ENCODE measurements at places on chromosomes 3 and 15.

- DNase-seq = peak; percentile 6
These were observed 820.5 kb downstream of the MCTP2 start for GRCh38 chr15:95051861-95052260.

- no peak for DNase-seq
These were observed 41.3 kb downstream of the MEIS2 start for GRCh38 chr15:37059086-37059485.

DNA sequence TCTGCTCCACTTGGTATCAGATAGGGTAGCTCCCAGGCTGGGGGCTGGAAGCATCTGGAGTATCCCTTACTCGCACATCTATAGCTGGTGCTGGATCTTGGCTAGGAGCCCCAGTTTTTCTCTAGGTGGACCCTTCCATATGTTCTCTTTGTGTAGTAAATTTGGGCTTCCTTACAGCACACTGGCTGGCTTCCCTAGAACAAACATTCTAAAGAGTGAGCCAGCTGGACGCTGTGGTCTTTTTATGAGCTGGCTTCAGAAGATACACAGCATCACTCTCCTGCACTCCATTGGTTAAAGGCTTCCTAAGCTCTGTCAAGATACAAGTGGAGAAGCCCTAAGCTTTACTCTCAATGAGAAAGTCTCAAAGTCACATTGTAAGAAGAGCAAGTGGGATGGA lies 322.1 kb downstream of the WDR72 start:
- DNase-seq = no peak

- no peak for DNase-seq
These were observed 132.3 kb downstream of the CHCHD6 start for GRCh38 chr3:126836220-126836860.

- no peak for DNase-seq
These were observed 30.7 kb downstream of the PLA1A start for GRCh38 chr3:119628390-119628789.

DNA sequence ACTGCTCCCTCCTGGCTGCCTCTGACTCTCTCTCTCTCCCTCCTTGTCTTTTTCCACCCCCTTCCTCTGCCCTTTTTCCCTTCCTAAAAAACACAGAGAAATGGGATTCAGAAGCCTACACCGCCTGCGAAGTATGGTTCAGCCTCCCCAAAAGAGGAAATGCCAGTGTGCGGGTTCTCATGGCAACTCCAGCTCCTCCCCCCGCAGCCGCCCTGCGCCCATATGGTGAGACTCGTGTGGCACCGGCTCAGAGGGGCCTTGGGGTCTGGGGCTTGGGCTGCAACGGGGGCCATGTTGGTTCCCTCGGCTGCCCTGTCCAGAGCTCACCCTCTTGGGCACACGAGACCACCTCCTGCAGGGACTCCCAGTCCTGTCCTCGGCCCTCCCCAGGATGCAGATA lies 23.6 kb upstream of the LINGO1 start:
- DNase-seq = no peak

- DNase-seq = no peak
These were observed 165.8 kb downstream of the GOLIM4 start for GRCh38 chr3:167929968-167930367.

- DNase-seq = no peak
These were observed 41.4 kb upstream of the BSN start for GRCh38 chr3:49512781-49513355.
